ENCODE measurements at places on chromosomes 12 and 14. TPM values are rescaled to one million over a fixed set of nuclear protein-coding genes. Genes with fewer than 3 reads are reported as not detected.

The UBR7 gene
- total RNA-seq = 15.7 TPM

The MIP gene
- total RNA-seq = not detected

The SLC8A3 gene
- 0.89 TPM for total RNA-seq

The CBLN3 gene
- 2.7 TPM for total RNA-seq

The CFAP54 gene
- total RNA-seq = 1.4 TPM

The PTPN6 gene
- total RNA-seq = not detected

The DEPDC4 gene
- total RNA-seq = 0.65 TPM

Data from smooth muscle cell of the umbilical artery (primary cell).